ENCODE measurements at places on chromosomes 5 and 9.
A peak's percentile ranks its signal among the peaks of the same experiment; 100 is the strongest.

GRCh38 chr9:112037281-112038016 is 137.6 kb downstream of the SUSD1 start:
- peak; percentile 77 for DNase-seq

DNA sequence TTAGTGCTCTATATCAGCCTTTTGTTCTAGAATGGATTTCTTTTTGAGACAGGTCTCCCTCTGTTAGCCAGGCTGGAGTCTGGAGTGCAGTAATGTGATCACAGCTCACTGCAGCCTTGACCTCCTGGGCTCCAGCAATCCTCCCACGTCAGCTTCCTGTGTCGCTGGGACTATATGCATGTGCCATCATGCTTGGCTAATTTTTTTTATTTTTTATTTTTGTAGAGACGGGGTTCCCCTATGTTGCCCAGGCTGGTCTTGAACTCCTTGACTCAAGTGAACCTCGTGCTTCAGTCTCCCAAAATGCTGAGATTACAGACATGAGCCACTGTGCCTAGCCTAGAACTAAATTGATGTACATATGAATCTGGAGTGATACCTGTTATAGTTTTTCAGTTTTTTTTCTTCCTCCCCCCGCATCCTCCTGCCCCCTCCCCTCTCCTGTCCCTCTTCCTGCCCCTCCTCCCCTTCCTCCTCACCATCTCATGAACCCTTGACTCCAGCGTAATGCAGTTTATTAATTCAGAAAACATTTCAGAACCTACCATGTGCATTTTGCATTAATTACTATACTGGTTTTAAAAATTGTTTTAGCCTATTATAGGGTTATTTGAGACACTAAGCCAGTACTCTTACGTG is 37.4 kb upstream of the TNFAIP8 start:
- DNase-seq, result peak; percentile 36

DNA sequence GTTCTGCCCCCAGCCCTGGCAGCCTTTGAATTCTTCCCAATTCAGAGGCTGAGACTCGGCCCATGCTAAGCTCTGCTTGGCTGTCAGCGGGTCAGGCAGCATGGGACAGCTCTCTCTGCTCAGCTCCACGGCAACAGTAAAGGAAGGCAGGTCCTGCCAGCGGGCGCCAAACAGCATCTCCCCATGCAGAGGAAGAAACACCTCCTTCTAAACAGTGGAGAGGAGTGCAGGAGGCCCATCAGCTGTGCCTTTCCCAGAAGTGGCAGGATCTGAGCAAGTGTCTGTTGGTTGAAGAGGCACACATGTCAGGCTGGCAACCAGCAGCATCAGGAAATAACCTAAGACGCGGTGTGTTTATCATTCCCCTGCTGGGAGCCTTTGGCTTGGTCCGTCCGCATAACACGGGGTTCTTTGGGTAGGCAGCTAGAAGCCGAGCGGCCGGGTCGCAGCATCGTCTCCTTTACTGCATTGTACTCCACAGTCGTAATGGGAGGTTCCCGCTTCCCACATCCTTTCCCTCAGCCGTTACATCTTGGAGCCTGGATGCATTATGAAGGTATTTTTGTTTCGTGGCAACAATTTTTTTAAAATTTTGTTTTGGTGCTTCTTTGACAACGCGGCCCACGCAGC is 42.7 kb upstream of the NCS1 start:
- DNase-seq, result peak; percentile 26

GRCh38 chr5:68884883-68885282 is 208.9 kb upstream of the SLC30A5 start:
- no peak for DNase-seq

DNA sequence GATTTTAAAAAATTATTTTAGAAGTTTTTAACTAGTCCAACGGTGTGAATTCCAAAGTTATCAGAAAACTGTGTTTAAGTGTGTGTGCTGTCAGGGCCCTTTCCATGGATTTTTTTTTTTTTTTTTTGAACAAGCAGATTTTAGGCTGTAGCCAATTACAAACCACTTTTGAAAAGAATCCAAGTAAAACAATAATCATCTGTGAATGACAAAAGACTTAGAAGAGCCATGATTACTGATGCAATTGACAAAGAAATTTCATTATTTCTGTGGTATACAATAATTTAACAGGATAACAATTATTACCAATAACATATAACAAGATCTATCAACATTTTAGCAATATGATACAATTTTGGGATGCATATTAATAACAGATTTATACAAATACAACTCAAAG is 16.2 kb upstream of the PAIP1 start:
- DNase-seq, result no peak

DNA sequence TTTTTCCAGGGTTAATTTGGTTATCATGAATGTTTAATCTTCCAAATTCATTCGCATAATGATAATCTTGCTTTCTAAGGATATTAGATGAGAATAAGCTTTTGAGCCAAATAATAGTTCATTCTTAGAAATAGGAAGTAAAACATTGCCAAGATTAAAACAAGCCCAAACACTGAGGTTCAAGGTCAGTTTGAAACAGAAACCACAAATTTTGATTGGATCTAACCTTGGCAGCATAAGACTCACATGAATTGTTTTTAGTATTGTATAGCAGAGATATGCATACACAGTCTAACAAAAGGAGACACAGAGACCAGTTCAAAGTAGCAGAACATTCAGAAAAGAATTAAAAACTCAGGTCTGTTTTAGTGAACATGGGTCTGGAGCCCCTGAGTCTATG is 43.4 kb upstream of the VCAN start:
- no peak for DNase-seq

DNA sequence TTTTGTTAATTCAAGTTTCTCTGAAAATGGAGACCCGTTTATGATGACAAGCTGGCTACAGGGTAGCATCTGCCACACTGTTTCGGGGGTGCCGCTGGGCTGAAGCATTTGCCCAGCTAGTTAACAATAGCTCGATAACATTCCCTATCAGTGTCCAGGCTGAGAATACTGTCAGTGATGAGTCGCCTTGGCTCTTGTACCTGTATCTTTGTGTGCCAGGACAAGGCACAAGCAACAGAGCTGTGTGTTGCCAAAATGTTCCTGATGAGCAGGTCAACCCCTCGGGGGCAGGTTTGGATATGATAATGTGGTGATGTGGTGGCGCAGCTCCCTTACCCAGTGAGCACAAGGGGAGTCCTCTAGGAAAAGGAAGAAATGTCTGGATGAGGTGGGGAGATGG is 7.0 kb downstream of the TGFBI start:
- DNase-seq, result no peak

DNA sequence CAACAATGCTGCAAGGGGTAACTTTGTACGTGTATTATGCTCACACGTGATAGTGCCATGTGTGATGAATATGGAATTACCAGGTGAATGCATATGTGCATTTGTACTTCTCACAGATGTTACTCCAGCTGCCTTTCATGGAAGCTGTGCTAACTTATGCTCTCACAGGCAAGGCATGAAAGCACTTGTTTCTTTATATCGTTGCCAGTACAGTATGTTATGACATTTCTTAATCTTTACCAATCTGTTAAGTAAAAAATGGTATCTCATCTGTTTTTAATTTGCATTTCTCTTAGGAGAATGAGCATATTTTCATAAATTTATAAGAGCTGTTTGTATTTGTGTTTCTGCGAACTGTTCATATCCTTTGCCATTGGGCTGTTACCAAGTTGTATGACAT is 311.8 kb upstream of the DMRT1 start:
- no peak for DNase-seq

- no peak for DNase-seq
Measured at GRCh38 chr5:66169534-66169933, 25.4 kb downstream of the SREK1 start.

DNA sequence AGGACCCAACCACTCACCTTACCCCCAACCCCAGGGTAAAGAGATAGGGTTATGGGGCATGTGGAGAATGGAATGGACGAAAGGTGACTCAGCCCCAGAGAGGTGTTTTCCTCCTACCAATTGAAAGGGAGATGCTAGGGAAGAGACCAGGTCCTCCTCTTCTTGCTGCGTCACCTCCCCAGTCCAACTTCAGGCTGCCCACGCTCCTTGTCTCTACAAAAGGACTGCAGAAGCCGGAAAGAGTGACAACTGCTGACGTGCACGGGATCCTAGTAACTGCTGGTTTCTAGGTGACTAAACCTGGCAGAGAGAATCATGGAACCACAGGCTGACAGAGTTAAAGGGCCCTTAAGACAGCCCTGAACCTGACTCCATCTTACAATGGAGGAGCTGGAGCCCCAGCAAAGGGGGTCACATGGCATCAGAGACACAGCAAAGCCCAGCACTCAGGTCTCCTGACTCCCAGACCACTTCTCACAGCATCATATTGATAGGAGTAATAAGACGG is 2.2 kb downstream of the GPX3 start:
- no peak for DNase-seq

GRCh38 chr9:127452691-127453090 is 1.4 kb downstream of the LRSAM1 start:
- DNase-seq, result no peak

DNA sequence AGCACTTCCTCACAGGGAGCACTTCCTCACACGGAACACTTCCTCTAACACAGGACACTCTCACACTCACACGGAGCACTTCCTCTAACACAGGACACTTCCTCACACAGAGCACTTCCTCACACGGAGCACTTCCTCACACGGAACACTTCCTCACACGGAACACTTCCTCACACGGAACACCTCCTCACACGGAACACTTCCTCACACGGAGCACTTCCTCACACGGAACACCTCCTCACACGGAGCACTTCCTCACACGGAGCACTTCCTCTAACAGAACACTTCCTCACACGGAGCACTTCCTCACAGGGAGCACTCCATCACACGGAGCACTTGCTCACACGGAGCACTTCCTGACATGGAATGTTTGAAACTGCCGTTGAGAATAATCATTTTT is 13.4 kb downstream of the POMT1 start:
- no peak for DNase-seq

DNA sequence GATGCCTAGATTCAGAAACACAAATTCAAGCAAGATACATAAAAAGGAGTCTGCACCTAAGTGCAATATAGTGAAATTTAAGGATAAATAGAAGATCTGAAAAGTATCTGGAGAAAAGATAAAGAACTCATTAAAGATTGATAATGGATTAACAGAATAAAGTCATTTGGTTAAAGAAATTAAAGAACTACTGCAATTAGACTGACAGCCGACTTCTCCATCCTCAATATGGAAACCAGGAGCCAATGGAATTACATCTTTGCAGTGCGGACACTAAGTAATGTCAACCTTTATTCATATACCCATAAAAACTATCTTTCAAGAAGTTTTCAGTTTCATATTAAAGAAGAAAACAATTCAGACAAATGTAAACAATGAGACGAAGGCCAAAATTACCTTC is 81.0 kb downstream of the MRPL36 start:
- no peak for DNase-seq

DNA sequence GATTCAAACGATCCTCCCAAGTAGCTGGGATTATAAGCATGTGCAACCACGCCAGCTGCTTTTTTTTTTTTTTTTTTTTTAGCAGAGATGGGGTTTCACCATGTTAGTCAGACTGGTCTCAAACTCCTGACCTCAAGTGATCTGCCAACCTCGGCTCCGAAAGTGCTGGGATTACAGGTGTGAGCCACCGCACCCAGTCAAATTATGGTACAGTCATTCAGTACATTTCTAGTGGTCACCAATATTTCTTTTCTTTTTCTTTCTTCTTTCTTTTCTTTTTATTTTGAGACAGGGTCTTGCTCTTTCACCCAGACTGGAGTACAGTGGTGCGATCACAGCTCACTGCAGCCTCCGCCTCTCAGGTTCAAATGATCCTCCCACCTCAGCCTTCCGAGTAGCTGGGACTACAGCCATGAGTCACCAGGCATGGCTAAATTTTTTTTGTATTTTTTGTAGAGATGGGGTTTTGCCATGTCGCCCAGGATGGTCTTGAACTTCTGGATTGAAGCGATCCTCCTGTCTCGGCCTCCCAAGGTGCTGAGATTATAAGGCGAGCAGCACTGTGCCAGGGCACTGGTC is 25.4 kb upstream of the DCP2 start:
- DNase-seq, result peak; percentile 62

DNA sequence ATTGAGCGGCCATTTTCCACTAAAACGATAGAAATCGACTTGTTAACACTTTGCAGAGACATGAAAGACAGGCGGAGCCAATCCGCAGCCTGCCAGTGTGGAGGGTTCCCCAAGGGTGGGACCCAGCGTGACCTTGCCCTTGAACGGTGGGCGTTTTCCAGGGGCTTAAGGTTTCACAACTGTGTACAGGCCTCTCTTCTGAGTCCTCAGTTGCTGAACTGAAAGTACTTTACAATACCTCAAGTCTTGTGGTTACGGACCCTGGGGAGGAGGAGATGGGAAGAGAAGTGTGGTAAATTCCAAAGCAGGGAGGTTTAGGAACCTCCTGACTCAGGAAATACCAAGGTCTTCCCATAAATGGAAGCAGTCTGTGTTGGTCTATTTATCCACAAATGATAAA is 68.2 kb upstream of the CKMT2 start:
- DNase-seq, result no peak

DNA sequence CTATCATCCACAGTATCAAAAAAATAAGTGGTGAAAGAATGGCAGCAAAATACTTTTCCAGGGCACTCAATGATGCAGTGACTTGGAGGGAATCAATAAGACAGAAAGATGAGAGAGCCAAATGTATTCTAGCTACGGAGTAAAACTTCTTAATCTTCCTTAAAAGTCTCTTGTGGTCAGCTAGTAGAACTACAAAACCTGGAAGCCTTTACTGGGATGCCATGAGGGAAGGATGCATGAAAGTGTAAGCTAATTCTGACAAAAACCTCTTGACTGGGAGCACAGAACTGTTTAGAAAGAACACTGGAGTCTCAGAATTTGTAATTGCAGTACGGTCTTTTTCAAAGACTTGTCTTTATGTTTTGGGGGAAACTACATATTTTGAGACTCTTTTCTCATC is 432.8 kb upstream of the PTPRD start:
- DNase-seq, result no peak

- no peak for DNase-seq
Measured at GRCh38 chr5:132439521-132440089, 51.0 kb downstream of the IRF1 start.

GRCh38 chr9:69933445-69933844 is 110.2 kb upstream of the MAMDC2 start:
- no peak for DNase-seq

DNA sequence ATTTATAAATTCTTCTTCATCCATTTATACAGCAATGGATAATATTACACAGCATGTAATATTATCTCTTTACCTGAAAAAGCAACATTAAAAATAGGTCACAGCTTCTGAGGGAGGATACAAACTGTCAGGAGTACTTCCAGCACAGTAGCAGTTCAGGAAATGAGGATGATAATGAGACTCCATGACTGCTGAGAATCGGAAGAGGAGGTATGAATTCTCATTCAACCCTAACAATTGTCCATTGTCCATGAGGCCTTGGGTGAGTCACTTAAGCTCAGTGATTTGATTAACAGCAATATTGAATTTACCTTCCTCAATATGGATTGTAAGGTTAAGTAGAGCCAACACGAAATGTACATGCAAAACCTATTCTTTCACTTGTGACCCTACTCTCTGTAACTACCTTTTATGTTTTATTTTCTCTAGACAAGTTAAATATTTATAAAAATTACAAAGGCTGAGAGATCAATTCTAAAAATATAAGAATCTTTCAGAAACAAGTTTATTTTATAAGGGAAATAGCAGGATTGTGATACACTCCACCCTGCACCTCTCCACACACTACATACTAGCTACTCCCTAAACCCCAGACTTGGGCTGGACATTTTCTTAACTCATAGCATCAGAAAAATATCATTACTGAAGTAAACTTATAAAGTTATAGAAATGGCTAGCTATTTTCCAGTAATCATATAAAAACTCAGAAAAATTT is 159.1 kb upstream of the ACOT12 start:
- DNase-seq, result no peak

GRCh38 chr5:8884029-8884428 is 661.8 kb downstream of the SEMA5A start:
- no peak for DNase-seq
